ENCODE measurements at places on chromosomes 6 and 20. TPM values are rescaled to one million over a fixed set of nuclear protein-coding genes. Genes with fewer than 3 reads are reported as not detected.

The KIF6 gene
- not detected for total RNA-seq

The MOG gene
- total RNA-seq, result not detected

GRCh38 chr6:150894935-150895552 lies 29.5 kb downstream of the MTHFD1L start:
- peak; percentile 30 for DNase-seq

- DNase-seq, result no peak
Observed at GRCh38 chr20:4728120-4728760, 6.5 kb downstream of the PRND start.

- DNase-seq, result no peak
Observed at GRCh38 chr20:37390891-37391525, 45.1 kb downstream of the SRC start.

- DNase-seq, result no peak
Observed at GRCh38 chr6:626236-626635, 30.7 kb downstream of the HUS1B start.

GRCh38 chr20:12112089-12112474 lies 194.4 kb downstream of the BTBD3 start:
- DNase-seq, result no peak

DNA sequence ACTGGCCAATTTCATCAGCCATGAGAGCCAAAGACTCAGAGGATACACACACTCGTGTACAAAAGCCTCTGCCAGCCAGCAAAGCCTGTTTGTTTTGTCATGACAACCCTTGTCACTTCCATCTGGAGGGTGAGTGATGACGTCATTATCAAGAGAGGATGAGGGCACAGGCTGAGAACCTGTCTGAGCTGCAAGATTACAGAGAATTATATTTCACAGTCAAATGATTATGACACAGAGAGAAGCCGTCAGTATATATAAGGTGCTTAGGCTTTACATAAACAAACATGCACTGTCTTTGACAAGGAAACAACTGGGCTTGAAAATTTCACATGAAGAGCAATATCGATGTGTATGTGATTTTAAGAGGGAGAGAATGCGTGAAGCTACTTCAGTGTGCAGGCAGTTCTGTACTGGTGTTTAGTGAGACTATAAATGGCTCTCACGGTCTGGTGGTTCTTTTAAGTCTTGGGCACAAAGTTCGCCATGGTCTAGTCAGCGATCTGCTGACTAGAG lies 36.5 kb upstream of the BCLAF1 start:
- DNase-seq, result no peak

- no peak for DNase-seq
Observed at GRCh38 chr6:112298021-112298745, 43.8 kb upstream of the LAMA4 start.

GRCh38 chr6:99836471-99836870 lies 157.6 kb downstream of the MCHR2 start:
- no peak for DNase-seq

DNA sequence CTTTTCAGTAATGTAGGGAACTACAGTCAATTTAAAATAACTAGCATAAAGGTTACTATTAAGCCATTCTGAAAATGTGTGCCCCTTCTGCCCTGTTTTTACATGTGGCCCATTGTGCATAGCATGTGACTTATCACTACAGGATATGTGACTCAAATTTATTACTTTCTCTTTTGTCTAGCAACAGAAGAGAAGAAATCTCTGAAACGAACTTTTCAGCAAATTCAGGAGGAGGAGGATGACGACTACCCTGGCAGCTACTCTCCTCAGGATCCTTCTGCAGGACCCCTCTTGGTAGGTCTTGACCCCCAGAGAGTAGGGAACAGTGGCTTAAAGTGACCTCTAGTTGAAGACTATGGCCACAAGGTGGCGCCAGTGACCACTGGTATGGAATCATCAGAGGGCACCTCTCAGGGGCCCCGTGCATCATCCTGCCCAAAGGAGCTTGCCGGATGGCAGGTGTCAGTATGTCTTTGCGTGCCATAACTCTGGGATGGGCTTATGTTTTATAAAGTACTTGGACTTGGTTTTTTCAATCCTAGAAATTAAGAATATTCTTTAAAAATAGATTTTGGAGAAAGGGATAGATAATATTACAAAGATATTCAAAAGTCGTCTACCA lies 23.9 kb downstream of the RPRD1B start:
- DNase-seq, result peak; percentile 74

- no peak for DNase-seq
Observed at GRCh38 chr6:35296931-35297600, 552 bp upstream of the DEF6 start.

DNA sequence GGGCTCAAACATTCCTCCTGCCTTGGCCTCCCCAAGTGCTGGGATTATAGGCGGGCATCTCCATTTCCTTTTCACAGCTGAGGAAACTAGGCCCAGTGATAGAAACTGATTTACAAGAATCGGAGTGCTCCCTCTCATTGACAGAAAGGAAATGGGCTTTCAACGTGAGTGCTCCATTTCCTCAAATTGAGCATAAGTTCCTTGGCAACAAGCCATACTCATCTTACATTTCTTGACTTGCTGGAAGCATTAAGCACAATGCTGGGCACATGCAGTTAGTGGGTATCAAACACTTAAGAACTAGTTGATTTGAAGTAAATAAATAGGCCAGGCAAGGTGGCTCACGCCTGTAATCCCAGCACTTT lies 54.7 kb downstream of the FGD2 start:
- DNase-seq, result no peak

DNA sequence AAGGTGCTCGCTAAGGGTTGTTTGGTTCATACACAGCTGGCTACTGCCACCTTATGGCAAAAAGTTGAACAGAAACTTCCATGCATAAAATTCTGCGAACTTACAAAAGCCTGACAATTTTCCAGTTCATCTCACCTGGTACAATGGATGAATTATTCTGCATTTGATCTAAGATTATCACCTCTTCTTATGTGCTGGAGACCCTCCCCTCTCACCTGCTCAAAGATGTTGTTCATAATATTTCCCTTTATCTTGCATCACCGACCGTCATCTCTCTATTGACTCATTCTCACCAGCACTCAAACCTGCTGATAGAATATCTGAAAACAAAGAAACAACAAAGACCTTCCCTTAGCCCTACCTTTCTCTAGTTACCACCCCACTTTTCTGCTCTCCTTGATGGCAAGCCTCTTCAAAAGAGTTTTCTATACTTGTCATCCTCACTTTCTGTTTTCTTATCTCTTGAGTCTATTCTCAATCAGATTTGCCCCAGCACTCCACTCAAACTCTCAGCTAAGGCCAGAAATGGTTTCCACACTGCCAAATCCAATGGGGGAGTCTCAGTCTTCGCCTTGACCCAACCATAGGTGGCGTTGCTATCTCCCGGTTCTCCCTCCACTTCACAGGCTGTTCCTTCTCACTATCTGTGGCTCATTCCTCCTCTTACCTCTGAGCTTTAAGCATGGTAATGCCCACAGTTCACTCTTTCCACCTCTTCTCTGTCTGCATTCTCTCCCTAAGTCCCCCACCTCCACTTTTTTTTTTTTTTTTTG lies 25.8 kb downstream of the SNRNP48 start:
- peak; percentile 41 for DNase-seq

GRCh38 chr6:122947355-122947754 lies 48.7 kb upstream of the CLVS2 start:
- DNase-seq, result no peak
